Jurkat, Clone E6-1 (cell line): ENCODE measurements at places on chromosomes 5 and 9.

DNA sequence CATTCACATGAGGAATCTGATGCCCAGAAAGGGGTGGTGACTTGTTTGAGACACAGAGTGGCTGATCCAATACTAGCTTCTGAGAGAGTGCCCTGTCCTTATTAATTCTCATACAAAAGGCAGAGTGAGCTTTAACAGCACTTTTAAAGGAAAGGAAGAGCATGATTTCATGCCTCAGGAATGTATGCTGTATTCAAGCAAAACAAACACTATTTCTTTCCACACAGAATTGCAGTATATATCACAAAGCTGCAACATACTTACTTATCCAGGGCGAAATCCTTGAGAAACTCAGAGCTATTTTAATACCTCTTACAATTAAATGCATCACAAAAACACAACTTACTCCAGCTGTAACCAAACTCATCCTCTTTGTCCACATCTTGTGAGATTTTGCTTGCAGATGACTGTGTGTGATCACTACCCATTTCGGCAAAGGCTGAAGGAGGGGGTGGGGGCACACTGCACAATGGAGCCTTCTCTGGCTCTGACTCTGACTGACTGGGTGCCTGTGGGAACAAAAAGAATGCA is 139.8 kb downstream of the MPDZ start:
- no peak for DNase-seq

GRCh38 chr5:55608595-55609349 is 74.0 kb upstream of the PLPP1 start:
- DNase-seq, result no peak

- DNase-seq, result no peak
Measured at GRCh38 chr5:17105744-17106418, 111.5 kb upstream of the BASP1 start.

DNA sequence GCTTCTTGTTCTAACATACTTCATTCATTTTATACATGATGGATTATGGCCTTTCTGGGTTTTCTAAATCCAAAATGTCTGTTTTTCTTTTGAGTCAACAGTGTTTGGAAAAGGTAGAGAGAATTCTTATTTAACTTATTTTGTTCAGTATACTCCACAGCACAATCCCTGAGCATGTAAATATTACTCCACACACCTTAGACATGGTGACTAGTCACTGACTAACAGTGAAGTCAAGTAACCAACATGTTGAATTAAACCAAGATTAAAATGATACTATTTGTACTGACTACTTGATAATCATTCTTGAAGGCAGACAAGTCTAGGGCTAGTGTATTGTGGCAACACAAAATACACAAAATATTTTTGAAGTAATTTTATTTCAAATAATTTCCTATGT is 55.0 kb downstream of the HAPLN1 start:
- DNase-seq, result no peak

GRCh38 chr9:30771760-30772159 is 1612.7 kb upstream of the ACO1 start:
- no peak for DNase-seq

DNA sequence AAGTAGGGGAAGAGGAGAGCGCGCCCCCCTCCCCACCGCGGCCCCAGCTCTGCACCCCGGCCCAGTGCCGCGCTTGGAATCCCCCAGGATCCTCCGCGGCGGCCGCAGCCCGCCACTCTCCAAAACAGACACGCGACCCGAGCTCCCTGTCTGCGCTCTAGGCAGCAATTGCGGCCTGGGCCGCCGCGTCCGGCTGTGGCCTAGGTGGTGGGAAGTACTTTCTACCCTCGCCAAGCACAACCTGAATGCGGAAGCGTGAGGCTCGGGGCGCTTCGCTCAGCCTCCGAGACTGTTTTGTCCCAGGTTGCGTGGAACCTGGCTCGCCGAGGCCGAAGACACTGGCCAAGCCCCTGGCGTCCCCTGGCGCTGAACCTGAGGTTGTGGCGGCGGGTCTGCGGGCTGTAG is 3.3 kb upstream of the FOXB2 start:
- no peak for DNase-seq

GRCh38 chr9:136721339-136722092 is 9.1 kb downstream of the DIPK1B start:
- DNase-seq, result no peak

- no peak for DNase-seq
Measured at GRCh38 chr5:1719860-1720259, 79.8 kb downstream of the MRPL36 start.

- no peak for DNase-seq
Measured at GRCh38 chr5:170537451-170538095, 33.8 kb downstream of the KCNIP1 start.

DNA sequence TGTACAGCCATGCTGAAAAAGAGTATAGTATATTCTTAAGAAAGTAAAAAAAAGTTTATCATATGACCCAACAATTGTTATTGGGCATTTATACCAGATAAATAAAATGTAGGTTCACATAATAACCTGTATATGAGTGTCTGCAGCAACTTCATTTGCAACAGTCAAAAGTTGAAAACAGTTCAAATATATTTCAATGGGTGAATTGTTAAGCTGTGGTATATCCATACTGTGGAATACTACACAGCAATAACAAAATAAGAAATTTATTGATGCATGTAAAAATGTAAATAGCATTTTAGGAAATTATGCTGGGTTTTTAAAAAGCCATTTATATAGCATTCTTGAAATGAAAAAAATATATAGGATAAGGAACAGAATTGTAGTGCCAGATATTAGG is 1420.1 kb upstream of the ACO1 start:
- DNase-seq, result no peak

DNA sequence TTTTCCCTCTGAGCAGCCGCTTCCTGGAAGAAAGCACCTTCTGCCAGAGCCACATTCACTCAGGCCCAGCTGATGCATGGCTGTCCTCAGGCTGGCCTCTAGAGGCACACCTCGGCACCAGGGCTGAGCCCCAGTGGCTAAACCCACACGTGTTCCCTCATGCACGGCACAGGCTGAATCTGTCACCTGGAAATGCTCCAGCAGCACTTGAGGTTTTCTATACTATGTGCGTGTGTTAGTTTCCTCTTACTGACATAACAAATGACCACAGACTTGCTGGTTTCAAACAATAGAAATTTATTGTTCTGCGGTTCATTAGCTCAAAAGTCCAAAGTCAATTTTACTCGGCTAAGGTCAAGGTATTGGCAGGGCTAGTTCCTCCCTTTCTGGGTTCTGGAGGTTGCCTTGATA is 141.4 kb downstream of the LRRC70 start:
- peak; percentile 23 for DNase-seq

DNA sequence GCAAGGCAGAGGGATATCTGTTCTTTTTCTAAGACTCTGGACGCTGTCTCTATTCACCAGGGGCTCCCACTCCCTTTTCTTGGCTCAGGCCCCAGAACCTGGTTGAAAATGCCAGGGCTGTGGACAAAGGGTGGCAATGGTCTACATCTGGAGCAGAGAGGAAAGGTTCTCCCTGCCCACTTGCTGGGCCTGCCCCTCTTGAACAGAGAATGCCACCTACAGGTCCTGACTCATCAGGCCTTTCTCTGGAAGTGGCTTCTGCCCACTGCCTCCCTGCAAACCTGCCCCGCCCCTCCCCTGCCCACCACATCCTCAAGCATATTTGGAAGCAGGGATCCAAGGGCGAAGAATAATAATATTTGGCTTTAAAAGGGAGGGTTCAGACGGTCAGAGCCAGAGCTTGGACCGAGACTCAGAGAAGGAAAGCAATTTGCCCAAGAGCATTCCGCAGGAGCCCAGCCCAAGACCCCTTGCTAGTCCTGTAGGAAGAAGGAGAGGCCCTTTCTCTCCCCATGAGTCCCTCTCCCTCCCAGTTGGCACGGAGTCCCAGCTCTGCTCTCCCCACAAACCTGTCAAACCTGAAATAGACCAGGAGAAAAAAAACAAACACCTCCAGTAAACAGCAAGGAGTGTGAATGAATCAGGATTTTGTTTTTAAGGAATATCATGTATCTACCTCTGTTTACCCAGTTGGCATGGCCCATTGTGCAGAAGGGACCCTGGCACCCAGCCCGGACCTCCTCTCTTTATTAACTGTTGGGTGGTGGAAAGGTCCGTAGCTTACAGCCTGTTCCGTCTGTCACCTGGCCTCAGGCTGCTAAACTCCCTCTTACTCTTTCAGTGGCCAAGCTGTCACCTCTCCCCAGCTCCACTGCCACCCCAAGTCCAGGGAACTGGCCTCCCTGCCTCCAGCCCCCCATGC is 37.7 kb upstream of the STXBP1 start:
- no peak for DNase-seq
